ENCODE measurements at places on chromosomes 6 and 20.
A peak's percentile ranks its signal among the peaks of the same experiment; 100 is the strongest.

- no peak for DNase-seq
These were observed 17.2 kb upstream of the TPD52L1 start for GRCh38 chr6:125136378-125136777.

DNA sequence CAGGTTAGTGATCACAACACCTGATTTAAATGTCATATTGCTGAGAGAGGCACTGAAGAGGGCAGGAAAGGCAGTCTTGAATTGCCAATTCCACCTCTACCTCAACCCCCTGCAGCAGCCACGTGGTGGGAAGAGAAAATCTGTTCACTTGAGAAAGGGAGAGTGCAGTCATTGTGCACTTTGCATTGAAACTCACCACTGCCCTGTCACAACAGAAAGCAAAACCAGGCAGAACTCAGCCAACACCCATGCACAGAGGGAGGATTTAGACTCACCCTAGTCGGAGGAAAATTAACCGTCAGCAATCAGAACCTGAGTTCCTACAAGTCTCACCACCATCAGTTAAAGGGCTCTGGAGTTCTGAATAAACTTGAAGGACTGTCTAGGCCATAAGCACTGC lies 1040.2 kb downstream of the HACE1 start:
- no peak for DNase-seq

DNA sequence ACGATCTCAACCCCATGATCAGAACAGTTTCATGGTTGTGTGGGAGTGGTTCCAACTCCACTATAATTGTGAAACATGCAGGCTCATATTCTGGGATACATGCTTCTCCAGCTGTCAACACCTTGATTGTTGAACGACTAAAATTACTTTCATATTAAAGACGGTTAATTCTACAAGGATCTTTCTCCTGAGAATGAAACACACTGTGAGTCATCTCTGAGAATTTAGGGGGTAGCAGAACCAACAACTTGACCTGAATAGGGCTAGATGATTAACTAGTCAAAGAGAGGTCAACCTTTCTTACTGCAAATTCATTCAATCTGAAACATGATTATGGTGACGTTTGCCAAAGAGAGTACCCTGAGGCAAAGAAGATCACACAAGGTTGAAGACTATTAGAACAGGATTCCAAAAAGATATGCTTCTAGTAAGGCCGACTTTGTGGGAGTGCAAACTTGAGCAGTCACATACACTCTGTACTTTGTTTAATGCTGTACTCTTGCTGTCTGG lies 175.2 kb upstream of the CITED2 start:
- DNase-seq: no peak

DNA sequence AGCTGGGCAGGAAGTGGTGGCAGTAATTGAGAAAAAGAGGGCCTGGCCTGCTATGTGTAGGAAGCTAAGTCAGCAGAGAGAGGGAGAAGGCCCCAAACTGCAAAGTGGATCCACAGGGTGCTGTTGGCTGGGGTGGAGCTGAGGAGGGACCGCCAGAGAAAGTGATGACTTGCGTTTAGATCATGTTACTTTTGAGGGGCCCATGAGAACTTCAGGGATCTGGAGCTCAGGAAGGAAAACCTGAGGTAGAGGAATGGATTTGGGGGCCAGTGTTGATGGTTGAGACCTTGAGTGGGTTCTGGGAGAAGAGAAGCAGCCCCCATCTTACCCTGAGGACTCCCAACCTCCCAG lies 155.5 kb downstream of the MRPL14 start:
- no peak for DNase-seq

DNA sequence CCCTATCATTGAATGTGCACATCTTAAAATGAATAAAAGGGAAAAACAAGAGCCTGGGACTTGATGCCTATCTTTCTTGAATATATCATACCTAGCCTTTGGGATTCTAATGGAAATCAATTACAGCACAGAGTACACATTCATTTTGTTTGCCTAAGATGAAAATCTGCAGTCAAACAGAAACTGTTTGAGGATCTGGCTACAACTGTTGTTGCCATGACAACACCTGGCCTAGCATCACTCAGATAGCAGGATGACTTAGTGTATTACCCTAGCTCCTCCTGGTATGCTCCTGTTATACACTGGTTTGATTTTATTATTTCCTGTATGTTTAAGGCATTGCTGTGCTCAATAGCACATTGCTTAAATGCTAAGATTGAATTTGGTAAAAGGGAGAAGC lies 71.5 kb upstream of the LAMP5 start:
- DNase-seq: no peak

DNA sequence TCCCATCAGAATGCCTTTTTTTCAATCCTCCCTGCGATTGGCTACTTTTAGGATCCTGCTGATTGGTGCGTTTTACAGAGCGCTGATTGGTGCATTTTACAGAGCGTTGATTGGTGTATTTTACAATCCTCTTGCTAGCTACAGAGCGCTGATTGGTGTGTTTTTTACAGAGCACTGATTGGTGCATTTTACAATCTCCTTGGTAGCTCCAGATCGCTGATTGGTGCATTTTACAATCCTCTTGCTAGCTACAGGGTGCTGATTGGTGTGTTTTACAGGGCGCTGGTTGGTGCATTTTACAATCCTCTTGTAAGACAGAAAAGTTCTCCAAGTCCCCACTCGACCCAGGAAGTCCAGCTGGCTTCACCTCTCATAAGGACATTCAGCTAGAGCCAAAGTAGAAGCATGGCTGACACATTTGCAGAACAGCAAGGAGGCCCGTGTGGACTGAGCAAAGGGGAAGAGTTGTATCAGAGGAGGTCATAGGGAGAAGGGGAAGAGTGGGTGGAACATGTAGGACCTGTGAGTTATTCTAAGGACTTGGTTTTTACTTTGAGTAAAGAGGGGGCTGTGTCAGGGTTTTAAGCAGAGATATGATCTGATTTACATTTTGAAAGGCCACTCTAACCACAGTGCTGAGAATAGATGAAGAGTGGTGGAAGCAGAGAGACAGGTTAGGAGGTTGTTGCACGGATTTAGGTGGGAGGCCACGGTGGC lies 2.6 kb downstream of the ALDH5A1 start:
- peak; percentile 15 for DNase-seq

GRCh38 chr6:26103141-26103769 lies 16.0 kb downstream of the HFE start:
- DNase-seq: no peak

DNA sequence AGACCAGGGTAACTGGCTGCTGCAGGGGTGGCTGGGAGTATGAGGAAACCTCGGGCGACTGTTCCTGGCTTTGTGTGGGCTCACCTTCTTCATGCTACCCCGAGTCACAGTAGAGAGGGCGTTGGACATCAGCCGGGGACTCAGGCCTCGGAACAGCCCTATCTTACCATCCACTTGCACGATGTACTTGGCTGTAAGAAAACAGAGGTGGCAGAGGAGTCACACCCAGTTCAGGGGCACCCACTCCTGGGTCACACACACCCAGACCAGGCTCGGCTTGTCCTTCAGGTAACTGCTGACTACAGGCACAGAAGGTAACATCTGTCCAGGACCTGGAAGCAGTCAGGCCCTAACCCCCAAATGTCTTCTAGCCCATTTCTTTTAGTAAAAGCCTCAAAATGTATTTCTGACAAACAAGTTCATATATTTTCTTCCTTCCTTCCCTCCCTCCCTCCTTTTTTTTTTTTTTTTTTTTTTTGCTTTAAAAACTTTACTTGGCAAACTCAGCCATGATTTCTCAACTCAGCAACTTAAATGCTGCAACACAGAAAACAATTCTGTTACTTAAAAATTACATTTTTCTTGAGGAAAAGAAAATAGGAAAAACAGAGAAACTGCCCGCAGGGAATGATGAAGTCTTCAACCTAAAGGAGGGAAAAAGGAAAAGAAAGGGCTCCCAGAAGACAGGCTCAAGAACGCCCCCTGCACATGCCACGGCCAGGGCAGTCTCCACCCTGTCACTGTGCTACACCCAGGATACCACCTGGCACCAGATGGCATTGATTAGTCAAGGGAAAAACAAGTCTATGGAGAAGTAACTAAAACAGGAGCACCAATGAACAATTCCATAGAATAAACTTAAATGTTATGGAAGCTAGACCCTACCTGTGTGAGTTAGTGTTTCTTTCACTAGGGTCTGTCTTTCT lies 7.3 kb downstream of the MTCH1 start:
- DNase-seq: no peak

- DNase-seq: no peak
These were observed 41.1 kb downstream of the SUN5 start for GRCh38 chr20:32963176-32963575.

DNA sequence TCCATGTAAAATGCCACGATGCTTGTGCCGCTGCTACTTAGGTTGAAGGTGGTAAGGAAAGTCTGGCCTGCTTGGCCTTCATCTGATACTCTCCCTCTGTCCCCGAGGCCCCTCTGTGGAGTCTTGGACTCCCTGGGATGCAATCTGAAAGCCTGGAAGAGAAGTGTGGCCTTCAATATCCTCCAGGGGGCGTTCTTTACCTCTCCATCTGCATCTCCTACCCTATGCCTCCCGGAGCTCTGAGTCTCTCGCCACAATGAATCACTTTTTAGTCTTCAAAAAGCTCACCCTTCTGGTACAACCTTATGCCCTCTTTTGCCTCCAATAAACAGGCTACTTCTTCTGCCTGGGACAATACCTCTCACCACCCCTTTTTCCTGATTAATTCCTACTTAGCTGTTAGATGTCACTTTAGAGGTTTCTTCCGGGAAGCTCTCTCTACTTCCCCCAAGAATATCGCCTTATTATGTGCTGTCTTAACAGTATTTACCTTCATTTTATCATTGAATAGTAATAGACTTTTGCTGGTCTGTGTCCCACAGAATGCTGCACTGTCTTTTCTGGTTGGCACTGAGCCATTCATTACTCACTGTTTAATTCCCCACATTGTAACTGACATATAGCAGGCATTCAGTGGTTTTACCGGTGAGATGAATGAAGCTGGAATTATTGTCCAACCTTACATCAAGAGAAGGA lies 13.9 kb upstream of the ATG5 start:
- peak; percentile 86 for DNase-seq

DNA sequence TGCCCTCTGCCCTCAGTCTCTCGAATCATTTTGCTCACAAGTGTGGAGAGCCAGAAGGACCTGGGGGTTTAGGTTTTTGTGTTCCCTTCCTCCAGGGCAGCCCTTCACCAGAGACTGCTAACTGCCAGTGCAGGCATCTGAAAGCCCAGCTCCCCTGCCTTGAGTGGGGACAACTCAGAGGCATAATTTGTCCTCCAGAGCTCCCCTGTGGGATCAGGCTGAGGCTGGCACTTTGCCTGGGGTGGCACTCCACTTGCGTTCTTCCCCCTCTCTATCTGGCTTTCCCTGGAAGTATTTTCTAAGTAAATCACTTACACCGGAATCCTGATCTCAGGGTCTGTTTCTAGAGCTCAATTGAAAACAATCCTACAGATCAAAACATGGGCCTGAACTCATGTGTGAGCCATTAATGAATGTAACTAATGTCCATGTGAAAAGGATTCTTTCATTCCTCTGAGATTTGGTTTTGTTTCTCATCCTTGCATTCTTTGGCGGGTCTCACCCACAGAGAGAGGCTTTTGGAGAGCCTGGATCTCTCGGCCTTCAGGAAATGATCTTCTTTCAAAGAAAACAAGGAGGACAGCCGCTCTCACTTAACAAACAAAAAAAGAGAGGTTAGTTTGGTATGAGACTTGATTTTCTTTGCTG lies 125.7 kb upstream of the RIPOR2 start:
- DNase-seq: no peak

GRCh38 chr20:19073584-19074218 lies 138.7 kb upstream of the SLC24A3 start:
- no peak for DNase-seq

- no peak for DNase-seq
These were observed 132.3 kb downstream of the CARMIL1 start for GRCh38 chr6:25411316-25411950.

DNA sequence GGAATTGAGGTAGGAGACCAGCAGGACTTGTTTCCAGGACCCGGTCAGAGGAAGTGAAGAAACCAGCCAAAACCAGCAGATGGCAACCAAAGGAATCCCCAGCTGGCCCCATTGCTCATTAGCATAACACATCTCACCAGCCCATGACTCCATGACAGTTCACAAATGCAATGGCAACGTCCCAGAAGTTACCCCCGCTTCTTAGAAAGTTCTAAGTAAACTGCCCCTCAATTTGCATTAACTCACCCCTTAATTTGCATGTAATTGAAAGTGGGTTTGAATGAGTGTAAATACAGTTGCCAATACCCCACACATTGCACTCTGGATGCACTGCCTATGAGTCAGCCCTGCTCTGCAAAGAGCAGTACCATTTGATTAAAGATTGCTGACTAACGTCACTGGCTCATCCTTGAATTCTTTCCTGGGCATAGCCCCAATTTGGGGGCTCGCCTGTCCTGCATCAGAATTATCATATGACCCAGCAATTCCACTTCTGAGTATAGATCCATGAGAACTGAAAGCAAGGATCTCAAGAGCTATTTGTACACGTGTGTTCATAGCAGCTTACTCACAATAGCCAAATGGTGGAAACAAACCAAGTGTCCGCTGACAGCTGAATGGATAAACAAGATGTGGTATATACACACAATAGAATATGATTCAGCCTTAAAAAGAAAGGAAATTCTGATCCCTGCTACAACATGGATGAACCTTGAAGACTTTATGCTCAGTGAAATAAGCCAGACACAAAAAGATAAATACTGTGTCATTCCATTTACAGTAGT lies 36.4 kb downstream of the MYLK4 start:
- DNase-seq: peak; percentile 57

DNA sequence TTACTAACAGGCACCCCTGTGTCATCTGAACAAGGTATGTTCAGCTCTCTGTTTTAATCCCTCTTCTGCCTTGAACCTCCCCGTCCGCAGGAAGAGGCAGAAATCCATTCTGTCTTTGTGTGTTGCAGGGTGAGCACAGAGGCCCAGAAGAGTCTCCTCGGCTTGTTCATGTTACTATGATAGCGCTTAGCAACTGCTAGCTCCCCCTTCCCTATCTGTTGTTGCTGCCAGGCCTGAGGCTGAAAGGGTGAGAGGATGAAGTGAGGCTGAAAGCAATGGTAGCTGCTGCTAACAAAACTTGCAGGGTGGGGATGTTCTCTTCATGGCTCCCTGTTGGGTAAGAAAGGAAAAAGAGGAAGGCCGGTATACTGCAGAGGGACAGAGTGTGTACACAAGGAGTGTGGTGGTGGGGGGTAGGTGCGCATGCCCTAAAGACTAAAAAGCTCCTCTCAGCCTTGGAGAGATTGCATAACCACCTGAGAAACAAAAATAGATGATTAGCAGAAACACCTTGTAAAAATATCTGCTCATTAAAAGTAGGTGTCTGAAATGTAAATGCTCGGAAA lies 55.2 kb upstream of the CITED2 start:
- DNase-seq: peak; percentile 36

DNA sequence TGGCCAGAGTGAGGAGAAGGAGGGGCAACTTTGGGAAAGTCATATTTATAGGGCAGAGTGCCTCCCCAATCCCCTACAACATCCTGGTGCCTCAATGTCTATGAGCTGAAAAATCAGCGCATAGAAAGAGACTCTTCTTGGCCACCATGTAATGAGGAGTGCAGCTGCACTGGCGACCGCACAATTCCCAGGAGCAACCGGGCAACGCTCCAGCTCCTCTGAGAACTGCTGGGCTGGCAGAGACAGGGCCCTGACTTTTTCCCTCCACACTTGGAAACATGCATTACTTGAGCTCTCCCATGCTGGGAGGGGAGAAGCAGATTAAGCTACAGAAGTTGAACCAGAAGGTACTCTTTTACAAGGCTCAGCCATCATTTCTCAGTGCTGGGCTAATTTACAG lies 31.4 kb upstream of the MARCKS start:
- DNase-seq: no peak

All from suppressor macrophage treated with lipopolysaccharide for 1 hour (primary cell).